Motor neuron (in vitro differentiated cells): ENCODE measurements at places on chromosomes 6 and 20. TPM values are rescaled to one million over a fixed set of nuclear protein-coding genes. Genes with fewer than 3 reads are reported as not detected.
A peak's percentile ranks its signal among the peaks of the same experiment; 100 is the strongest.

CALHM5 gene
- 1.2 and 1.5 TPM in 2 replicates for total RNA-seq

NELFCD gene
- total RNA-seq = 40.0 and 42.3 TPM in 2 replicates

SLC17A3 gene
- total RNA-seq = not detected in 2 replicates

- peak; percentile 75 for ATAC-seq
These were observed 80.7 kb upstream of the PTPRK start for GRCh38 chr6:128601060-128601459.

GRCh38 chr6:70234561-70235236 is 68.2 kb downstream of the COL9A1 start:
- no peak for ATAC-seq

- ATAC-seq = no peak
These were observed 126.5 kb upstream of the CDYL start for GRCh38 chr6:4649728-4650127.

GRCh38 chr6:158661156-158661685 is 11.4 kb downstream of the SYTL3 start:
- ATAC-seq = no peak

- no peak for ATAC-seq
These were observed 748.7 kb downstream of the RFPL4B start for GRCh38 chr6:113095841-113096240.

DNA sequence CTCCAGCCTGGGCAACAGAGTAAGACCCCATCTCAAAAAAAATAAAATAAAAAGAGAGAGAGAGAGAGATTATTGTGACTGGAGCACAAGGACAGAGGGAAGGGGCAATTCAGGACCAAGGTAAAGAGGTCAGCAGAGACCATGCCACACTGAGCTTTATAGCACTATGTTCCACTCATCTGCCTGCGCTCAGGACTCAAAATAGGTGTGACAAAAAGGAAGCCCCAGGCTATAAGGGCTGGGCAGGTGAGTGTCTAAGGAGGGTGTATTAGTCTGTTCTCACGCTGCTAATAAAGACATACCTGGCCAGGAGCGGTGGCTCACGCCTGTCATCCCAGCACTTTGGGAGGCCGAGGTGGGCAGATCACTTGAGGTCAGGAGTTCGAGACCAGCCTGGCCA is 23.1 kb upstream of the SRSF6 start:
- no peak for ATAC-seq

DNA sequence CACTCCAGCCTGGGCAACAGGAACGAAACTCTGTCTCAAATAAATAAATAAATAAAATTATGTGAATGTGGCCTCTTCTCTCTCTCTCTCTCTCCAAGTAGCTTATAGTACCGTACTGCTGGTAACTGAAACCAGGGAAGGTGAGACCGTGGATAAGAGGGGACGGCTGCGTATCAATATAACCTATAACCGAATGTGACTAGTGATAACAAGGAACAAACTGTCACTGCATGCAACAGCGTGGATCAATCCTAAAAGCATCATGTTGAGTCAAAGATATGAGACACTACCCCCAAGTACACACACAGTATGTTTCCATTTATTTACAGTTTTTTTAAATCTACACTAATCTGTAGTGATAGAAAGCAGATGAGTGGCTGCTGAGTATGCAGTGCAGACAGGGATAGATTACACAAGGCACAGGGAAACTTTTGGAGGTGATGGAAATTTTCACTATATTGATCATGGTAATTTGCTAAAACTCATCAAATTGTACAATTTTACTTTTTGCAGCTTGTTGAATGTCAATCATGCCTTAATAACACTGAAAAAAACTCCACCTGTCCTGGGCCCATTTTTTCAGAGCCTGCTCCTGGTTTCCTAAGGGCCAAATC is 121.4 kb upstream of the ARMC2 start:
- no peak for ATAC-seq

DNA sequence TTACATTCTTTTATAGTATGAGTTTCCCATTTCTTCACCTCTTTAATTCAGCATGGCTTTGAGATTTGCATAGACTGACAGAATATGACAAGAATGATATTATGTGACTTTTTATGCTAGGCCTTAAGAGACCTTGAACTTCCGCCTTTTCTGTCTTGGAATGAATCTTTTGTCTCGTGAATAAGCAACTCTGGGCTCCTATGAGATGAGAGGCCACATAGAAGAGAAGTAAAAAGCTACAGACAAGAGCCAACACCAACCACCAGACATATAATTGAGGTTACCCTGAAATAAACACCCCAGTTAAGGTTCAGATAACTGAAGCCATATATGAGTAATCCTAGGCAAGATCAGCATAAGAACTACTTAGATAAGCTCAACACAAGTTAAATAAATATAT is 600.8 kb downstream of the MEI4 start:
- ATAC-seq = no peak

GRCh38 chr6:89297695-89298351 is 17.3 kb downstream of the GABRR2 start:
- peak; percentile 90 for ATAC-seq
